ENCODE measurements at places on chromosomes 13 and 19.
A peak's percentile ranks its signal among the peaks of the same experiment; 100 is the strongest.

GRCh38 chr13:20054586-20054985, 96.1 kb downstream of the ZMYM2 start:
- no peak for DNase-seq

DNA sequence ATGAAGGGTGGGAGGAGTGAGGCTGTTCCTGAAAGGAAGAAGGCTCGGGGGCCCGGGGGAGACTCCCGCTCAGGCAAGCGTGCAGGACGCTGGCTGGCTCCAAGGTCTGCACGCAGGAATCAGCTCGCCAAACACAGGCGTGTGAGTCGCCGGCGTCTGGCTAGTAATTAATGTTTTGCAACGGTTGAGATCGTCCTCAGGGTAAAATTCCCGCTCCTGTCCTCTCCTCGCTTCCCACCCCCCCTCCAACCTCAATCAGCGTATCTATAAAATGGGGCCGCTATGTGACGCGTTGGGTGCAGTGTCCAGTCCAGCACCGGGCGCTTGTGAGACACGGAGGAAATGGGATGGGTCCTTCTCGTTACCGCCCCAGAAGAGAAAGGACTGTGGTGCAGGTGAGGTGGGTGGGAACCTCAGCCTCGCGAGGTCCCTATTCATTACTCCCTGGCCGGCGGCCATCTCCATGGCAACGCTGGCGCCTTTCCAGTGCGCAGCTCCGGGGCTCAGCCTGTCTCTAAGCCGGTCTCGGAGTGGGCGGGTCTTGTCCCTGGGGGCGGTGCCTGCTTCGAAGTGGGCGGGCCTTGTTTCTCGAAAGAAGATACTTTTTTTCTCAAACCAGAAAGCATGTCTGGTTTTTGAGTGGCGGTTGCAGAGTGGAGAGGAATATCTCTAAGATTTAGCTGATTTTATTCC, 6.5 kb upstream of the ZNF579 start:
- DNase-seq: peak; percentile 95

DNA sequence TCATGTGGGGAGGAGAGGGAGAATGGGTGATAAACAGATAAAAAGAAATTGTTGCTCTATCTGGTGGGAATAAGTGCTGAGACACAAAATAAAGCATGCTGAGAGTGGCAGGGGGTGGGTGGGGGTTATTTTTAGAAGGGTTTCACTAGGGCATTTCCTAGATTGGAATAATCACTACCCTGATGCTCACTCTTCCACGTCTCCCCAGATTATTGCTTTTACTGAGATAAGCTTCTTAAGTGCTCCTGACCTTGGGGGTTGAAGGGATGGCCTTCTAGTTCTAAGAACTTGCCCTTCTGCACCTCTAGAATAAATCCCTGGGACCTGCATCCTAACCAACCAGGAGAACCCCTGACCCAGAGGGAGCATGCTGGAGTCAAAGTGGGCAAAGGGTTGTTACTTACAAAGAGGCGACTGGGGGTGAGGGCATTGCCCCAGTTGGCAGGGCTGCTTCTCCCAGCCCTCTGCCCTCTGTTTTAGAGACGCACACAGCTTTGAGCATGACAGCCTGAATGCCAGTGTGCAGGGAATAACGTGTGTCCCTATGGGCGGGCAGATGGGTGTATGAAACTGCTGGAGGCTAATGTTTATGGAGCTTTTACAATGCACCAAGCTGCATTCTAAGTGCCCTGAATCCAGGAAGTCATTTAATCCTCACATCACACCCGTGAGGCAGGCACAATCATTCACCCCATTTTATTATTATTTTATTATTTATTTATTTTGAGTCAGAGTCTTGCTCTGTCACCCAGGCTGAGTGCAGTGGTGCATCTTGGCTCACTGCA, 743 bp downstream of the RDH8 start:
- DNase-seq: no peak

DNA sequence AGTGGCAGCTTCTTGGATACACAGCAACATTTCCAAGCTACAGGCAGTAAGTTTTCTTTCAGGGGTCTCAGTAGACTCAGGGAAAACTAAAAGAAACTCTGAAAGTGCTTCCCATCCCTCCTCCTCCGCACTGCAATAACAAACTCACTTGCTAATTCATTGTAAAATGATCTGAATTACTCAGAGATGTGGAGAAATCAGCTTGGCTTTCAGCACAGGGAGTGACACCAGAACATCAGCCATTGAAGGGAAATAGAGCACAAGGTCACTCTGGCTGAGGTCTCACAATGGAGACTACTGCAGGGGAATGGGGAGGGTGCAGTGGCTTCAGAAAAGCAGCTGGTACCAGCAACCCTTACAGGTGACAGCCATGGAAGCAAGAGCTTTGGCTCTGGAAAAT, 137.3 kb upstream of the SERP2 start:
- no peak for DNase-seq

DNA sequence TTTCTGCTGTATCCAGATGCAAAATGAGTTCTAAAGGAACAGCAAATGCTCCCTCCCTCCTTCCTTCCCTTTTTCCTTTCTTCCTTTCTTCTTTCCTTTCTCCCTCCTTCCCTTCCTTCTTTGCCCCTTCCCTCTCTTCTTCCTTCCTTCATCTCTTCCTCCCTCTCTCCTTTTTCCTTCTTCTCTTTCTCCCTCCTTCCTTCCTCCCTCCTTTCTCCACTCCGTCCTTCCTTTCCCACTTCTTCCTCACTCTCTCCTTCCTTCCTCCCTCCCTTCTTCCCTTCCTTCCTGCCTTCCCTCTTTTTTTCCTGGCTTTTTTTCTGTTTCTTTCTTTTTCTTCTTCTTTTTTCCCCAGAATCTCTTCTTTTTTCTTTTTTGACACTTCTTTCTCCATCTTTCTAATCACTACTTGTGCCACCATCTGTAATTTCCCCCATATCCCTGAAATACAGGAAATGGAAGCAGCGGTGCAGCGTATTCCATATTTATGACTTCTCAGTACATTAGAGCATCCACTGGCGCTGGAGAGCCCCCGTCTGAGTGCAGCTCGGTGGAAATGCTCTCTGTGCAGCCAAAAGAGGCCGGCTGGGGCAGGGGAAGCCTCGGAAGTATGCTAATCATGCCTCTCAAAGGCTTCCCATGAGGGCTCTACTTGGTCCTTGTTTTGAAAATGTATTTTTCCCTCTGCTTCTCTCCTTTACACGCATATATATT, 275.6 kb downstream of the TSHZ3 start:
- DNase-seq: peak; percentile 72

DNA sequence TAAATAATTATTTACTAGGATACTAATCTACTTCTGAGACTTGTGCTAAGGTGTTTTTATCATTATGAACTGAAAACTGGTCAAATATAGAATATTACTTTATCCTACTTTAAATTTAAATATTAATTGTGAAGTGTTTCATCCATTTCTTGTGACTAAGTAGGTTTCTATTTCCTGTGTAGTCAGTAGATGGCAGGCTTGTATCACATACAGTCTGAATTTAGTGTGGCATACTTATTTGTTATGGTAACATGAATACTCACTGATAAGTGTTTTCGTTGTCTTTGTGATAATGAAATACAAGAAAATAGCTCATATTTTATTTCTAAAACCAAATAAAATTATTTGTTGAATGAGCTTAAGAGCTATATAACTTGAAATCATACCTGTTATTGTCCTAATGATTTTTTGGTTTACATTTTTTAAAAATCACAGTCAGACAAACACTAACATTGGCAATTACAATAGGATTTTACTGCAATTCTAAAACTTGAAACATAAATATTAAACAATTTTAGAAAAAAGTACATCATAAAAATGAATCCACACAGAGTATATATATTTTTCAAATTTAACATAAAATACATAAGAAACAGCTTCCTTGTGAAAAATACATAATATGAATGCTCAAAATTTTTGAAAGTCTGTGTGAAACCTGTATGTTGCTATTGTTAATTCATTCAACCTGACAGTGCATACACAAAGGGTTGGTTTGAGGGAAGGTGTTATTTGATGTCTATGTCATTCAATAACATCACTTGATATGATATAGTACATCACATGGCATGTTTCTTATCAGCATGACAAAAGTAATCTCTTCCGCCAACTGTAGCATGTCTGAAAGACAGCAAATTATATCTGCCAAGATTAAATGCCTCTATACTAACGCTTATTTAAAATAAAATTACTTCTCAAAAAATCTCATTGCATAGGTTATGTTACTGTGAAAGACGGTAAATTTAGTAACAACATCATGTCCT, 904.8 kb upstream of the PCDH20 start:
- no peak for DNase-seq

DNA sequence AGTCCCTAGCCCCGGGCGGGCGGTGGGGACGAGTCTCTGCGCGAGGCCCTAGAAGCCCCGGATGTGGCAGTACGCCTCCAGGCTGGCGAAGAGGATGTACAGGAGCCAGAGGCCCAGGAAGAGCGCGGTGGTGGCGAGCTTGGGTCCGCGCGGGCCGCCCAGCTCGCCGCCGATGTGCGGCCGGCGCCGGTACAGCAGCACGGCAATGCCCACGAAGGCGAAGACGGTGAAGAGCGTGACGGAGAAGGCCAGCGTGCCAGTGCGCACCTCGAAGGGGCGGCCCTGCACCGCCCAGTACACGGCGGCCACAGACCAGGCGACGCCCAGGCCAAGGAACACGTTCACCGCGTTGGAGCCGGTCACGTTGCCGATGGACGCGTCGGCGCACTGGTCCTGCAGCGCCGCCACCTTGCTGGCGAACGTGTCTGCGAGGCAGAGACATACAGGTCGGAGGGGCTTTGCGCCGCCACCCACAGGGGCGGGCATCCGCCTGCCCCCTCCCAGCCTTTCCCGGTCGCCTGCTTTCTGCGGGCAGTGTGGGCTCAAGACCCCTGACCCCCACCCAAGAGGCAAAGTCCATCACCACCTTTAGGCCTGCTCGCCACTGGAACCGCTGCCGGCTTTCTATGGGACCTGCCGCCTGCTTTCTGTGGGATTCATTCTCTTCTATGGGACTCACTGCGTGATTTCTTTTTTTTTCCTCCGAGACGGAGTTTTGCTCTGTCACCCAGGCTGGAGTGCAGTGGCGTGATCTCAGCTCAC, 10.9 kb upstream of the MEIS3 start:
- peak; percentile 49 for DNase-seq

DNA sequence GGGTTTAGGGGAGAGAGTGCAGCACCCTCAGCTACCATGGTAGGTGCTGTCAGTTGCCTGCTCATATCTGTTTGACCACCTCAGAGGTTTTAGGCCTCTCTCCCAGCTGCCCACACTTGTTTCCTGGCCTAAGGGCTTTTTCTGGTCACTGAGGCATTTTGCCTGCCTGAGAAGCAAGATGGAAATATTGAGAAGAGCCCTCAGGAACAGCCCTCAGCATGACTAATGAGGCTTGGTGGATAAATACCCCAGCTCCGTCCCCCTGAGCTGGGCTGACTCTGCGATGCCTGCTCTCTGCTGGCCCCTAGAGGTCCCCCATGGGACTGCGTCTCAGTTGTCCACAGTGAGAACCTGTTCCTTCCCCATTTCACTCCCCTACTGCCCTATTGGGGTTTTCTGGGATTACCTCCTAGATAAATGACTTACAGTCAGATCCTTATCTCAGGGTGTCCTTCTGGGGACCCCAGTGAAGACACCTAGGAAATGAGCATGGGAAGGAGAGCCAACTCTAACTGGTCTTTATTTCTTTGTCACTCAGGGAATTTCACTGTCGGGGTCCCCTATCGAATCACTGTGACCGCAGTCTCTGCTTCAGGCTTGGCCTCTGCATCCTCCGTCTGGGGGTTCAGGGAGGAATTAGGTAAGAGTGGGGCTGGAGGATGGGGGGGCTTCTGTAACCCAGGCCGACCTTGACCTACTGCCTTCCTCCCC, 13.3 kb downstream of the PALM3 start:
- no peak for DNase-seq

DNA sequence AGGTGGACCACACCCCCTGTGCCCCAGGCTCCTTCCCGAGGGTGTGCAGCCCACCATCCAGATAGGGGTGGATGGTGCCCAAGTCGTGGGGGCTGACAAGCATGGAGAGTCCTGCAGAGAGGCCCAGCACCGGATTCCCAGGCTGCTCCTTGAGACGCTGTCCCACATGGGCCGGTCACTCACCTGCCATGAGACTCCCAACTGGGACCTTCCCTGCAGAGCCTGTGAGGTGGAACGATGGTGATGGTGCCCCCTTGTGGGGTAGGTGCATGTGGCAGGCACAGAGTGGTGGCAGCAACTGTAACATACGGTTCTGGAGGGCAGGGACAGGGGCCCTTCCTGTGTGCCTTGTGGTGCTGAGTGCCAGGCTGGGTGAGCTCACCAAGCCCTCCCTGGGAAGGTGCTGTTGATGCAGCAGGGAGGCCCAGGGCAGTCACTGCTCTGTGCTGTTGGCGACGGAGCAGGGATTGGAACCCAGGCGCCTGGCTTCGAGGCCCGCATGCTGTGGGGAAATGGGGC, 33.1 kb downstream of the PPP1R37 start:
- DNase-seq: no peak

DNA sequence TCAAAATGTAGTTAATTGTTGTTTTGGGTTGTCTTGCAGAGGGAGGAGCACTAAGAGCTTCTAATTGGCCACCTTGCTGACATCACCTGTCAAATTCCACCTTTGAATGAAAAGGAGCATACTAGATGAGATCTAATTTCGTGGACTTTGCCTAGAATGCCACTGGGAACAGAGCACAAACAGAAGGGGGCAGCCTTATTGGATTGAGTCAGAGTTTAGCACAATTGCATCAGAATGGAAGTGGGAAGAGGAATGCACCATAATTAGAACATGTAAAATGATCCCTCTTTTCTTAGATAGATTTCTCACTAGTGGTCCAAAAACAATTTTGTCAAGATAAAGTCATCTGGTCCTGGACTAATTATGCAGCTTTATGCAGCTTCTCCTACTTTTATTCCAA, 1552.2 kb downstream of the PCDH9 start:
- DNase-seq: no peak

GRCh38 chr19:32091241-32091640, 254.2 kb upstream of the ZNF507 start:
- no peak for DNase-seq

DNA sequence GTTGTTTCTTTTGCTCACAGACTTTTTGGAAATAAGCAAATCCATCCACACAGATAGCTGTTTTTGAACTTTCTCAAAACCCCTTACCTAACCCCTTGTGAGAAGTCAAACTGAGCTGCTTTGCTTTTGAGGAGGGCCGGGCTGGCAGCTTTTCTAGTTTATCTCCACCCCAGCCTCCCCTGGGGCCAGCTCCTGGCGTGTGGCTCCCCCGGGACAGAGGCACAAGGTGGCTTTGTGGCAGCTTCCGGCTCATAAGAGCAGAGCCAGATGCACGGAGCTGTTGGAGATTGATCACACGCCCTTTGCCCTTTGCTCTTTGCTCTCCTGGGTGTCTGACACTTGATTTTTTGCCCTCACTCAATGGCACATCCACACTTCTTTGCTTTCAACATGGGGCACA, 24.9 kb upstream of the RNF113B start:
- DNase-seq: no peak

DNA sequence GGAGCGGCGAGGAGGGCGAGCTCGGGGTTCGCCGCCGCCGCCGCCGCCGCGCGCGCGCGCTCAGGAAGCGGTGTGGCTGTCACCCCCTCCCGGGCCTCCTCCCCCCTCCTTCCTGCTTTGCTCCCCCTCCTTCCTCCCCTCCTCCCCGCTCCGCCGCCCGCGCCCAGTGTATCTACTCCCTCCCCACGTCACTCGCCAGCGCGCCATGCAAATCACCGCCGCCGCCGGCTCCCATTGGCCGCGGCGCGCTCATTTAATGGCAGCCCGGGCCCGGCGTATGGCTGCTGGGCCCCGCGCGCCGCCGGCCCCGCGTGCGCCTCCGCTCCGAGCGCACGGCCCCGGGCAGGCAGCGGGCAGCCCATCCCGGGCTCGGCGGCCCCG, 335 bp upstream of the SOX1 start:
- peak; percentile 69 for DNase-seq

Data from femur (tissue), 1 donor.